Stimulated activated CD8-positive, alpha-beta memory T cell treated with anti-CD3 and anti-CD28 coated beads, Interleukin-2, amount 100 ng/mL, for 48 hours (primary cell): ENCODE measurements at places on chromosomes 12 and 14.

DNA sequence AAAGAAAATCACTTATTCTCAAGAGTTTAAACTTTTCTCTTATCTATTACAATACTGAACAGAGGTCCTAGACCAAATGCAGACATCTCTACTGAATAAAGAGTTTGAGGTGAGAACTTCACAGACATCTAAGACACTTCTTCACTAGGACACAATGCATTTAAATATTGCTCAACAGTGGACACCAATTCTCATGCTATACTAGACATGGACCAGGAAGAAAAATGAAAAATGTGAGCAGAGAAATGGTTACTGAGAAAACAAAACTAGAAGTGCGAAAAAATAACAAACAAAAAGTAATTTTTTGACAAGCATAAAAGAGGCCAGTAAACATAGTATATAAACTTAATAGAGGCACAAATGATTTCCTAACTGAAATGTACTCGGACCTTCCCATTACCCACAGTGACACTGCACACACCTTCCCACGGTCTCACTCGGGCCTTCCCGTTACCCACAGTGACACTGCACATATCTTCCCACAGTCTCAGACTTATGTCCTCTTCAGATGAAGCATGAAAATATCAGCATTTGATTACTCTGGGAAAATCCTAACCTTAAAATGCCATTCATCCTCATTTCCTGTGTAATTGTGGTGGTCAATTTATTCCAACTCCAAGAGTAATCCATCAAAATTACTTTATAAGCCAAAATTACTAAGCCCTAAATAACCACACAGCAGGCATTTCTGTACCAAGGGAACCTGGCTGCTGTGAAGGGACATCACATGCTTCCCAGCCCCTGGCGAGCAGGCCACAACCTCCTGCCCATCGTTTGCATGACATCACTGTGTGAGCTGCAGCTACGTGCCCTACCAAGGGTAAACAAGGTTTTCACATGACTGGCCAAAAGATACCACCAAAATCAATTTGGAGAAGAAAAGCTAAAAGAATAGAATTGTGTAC is 6.4 kb downstream of the SLC15A4 start:
- DNase-seq = no peak

DNA sequence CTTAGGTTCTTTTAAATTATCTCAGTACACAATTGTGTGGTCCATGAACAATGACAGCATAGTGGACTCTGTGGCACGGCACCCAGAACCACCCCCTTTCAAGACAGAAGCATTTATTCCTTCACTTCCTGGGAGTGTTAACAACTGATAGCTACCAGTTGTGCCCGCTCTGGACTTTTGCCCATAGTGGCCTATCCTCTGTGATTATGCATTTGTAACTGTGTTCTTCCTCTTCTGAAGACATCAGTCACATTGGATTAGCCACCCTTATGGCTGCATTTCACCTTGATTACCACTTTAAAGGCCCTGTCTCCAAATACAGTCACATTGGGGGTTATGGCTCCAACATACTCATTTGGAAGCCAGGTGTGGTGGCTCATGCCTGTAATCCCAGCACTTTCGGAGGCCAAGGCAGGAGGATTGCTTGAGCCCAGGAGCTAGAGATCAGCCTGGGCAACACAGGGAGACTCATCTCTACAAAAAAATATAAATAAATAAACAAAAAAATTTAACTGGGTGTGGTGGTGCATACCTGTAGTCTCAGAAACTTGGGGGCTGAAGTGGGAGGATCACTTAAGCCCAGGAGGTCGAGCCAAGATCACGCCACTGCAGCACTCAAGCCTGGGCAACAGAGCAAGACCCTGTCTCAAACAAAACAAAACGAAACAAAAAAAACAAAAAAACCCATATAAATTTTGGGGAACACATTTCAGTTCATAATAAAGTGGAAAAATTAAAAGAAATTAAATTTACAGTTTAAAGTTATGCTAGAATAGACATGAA is 27.6 kb upstream of the PHC1 start:
- DNase-seq = no peak

DNA sequence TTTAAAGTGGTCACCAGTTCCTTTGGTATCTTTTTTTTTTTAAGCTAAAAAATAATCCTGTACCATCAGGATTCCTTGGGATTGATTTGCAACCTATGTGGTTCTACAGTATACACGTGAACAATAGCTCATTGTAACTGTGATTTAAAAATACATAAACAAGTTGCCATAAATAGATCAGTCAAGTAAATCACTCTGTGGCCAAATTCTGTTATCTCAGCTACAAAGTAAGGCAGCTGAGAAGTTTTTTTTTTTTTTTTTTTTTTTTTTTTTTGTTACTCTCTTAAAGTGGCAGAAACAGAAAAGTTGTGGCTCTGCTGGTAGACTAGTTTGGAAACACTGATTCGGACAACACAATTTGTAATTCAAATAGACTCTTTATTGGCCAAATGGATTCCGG is 104.5 kb downstream of the PRICKLE1 start:
- DNase-seq = no peak

- no peak for DNase-seq
Observed at GRCh38 chr14:28785096-28785952, 18.7 kb downstream of the FOXG1 start.

DNA sequence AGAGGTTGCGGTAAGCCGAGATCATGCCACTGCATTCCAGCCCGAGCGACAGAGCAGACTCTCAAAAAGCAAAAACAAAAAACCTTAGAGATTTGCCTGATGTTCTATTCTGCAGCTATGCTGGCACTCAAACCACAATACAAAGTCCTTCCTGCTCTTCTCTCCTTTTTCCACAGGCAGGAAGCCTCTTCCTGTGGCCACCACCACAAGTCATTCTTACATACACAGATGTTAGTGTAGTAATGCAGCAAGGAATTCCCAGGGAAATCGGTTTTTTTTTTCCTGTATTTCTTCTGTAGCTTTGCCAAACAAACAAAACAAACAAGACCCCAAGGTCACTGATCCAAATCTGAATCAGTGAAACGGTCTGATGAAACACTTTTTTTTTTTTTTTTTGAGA is 104.3 kb downstream of the FIGNL2 start:
- DNase-seq = no peak

DNA sequence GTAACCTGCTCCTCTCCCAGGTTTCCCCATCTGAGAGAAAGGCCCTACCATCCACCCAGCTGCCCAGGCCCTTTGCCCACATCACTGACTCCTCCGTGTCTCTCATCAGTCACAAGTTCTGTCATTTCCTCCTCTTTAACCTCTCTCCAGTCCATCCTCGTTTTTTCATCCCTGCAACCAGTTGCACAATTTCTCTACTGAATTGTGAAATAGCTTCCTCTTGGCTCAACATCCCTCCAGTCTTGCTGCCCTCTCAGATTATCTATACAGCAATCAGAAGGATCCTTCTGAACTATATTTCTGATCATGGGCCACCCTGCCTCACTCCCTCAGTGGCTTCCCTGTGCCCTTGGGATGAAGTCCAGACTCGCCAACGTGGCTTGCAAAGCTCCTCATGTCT is 6.8 kb downstream of the FAM161B start:
- DNase-seq = no peak

- no peak for DNase-seq
Observed at GRCh38 chr14:100867631-100868315, 35.7 kb downstream of the RTL1 start.

- no peak for DNase-seq
Observed at GRCh38 chr14:105589161-105589925, 63.0 kb downstream of the TMEM121 start.

DNA sequence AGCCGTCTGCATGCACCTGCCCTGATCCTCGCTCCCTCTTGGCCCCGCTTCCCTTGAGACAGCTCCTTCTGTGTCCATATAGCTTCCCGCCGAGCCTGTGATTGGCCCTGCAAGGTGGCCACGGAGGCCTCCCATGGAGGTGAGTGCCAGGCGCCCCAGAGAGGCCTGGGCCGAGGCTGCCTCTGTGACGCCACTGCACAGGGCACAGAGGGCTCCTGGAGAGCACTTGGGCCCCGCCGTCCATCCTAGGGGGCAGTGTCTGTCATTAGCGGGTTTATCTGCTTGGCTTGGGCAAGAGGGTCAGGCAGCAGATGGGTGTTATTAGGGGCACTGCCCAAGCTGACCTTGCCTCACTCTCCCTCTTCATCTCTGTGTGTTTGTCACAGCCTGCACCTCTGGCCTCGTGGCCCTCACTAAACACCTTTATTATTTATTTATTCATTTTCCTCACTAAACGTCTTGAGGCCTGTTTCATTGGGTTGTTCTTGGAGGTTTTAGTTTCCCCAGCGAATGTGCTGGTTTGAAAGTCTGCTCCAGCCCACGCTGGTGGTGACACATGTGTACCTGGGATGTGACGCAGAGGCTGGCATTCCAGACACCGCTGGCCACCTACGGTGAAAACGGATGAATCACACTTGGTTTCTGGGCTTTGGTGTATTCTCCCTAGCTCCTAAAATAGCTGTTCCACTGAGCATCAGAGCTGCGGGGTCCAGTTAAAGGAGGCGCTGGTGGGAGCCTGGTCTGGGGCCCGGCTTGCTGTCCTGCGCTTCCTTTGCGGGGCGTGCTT is 5.9 kb downstream of the ZFYVE21 start:
- DNase-seq = no peak

DNA sequence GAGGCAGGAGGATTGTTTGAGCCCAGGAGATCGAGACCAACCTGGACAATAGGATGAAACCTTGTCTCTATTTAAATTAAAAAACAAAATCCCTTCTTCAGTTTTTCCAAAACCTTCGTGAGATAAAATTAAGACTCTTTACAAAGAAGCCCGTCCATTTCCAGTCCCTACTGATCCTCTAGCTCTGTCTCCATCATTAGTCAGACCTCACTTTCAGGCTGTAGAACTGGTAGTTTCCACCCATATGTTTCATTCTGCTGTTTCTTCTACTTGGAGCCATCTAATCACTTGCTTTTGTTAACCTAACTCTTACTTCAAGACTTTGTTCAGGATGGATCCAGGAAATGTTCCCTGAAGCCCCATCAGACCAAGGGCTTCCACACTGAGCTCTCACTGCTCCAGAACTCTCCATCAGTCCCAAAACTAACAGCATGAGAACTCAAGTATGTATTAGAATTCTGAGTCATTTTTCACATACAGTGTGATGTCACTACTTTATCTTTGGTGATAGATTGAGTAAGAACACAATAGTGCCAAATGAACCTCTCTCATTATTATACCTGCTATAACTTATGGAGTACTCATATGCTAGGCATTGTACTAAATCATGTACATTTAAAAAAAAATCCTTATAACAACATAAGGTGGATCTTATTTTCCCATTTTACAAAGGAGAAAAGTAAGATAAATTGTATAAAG is 90.8 kb downstream of the PRICKLE1 start:
- DNase-seq = no peak

DNA sequence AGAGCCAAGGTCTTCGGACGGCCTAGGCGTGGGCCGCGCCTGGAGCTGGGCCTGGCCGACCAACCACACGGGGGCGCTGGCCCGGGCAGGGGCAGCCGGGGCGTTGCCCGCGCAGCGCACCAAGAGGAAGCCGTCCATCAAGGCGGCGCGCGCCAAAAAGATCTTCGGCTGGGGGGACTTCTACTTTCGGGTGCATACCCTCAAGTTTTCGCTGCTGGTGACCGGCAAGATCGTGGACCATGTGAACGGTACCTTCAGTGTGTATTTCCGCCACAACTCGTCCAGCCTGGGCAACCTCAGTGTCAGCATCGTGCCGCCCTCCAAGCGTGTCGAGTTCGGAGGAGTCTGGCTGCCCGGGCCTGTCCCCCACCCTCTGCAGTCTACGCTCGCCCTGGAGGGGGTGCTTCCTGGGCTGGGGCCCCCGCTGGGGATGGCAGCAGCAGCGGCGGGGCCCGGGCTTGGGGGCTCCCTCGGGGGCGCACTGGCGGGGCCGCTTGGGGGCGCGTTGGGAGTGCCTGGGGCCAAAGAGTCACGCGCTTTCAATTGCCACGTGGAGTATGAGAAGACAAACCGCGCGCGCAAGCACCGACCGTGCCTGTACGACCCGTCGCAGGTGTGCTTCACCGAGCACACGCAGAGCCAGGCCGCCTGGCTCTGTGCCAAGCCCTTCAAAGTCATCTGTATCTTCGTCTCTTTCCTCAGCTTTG is 4.4 kb upstream of the SHMT2 start:
- no peak for DNase-seq

- no peak for DNase-seq
Observed at GRCh38 chr12:120234643-120235368, 30.7 kb downstream of the PXN start.

- no peak for DNase-seq
Observed at GRCh38 chr12:51421266-51421884, 3.3 kb upstream of the SLC4A8 start.

- DNase-seq = no peak
Observed at GRCh38 chr14:100108840-100109593, 43.8 kb downstream of the EVL start.

DNA sequence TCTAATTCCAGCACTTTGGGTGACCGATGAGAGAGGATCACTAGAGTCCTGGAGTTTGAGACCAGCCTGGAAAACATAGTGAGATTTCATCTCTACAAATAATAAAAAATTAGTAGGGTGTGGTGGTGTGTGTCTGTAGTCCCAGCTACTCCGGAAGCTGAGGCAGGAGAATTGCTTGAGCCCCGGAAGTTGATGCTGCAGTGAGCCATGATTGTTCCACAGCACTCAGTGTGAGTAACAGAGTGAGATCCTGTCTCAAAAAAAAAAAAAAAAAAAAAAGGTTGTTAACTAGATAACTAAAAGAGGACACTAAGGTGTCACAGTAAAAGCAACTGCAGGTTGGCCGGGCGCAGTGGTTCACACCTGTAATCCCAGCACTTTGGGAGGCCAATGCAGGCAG is 121.3 kb upstream of the MAX start:
- no peak for DNase-seq

GRCh38 chr14:36057452-36058116 is 118.9 kb downstream of the PTCSC3 start:
- no peak for DNase-seq

- DNase-seq = no peak
Observed at GRCh38 chr12:508795-509194, 49.1 kb downstream of the B4GALNT3 start.

DNA sequence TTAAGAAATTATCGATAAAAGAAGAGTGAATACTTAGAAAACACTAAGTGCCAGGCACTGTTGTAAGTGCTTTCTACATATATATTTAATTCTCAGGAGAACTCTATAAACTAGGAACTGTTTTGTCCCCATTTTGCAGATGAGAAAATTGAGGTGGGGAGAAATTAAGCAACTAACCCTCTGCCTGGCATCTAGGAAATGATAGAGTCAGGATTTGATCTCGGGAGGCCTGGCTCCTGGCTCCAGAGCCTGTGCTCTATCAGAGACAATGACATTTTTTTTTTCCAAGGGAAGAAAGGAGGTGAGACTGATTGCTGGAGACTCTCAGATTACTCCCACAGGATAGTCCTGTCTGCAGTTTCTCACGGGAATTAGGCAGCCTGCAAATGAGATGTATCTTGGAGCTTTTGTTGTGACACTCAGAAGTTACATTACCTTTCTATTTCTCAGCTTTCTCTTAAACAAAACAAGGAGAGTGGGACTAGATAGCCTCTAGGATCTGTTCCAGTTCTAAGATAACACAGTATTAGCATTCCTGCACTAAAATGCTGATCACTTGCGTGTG is 1.4 kb upstream of the FAM234B start:
- no peak for DNase-seq
